Mesothelial cell of epicardium (in vitro differentiated cells): ENCODE measurements at places on chromosomes 5 and 9.

DNA sequence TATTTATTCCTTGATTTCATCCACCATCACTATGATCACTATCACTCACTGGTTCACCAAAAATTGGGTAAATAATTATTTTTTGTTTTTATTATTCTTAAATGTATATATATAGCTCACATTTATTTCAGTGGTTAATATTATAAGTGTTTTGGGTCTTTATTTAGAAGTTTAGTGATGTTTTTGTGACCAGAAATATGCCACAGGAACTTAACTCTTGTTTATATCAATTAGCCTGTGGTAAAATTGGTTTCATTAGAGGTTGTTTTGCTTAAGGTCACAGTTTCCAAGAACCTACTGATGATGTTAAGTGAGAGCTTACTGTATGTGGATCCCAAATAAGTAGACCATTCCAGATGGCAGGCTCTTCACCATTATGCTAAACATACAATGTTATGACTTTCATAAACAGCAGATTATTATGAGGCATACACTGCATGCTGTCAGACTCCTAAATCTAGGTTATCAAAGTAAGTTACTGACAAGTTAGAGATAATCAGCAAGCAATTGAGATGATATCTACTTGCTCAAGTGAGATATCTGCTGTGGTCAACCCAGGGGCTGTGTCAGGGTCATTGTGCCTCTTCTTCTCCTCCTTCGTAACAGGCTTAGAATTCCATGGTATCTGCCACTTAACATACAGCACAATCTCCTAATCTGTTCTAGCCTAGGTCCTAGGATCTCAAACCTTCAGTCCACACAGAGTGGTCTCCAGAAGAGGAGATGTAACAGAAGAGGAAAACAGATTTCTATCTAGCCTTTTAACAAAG, 57.6 kb downstream of the NR3C1 start:
- no peaks in the 10 kb centered on the region for H3K27me3 ChIP-seq
- H3K36me3 ChIP-seq = peaks cover 3% of the 10 kb centered on the region
- no peak overlapping the region for H3K4me3 ChIP-seq
- peaks cover 6% of the 10 kb centered on the region for H3K4me1 ChIP-seq
- peak overlapping the region; percentile 19 for H3K27ac ChIP-seq

DNA sequence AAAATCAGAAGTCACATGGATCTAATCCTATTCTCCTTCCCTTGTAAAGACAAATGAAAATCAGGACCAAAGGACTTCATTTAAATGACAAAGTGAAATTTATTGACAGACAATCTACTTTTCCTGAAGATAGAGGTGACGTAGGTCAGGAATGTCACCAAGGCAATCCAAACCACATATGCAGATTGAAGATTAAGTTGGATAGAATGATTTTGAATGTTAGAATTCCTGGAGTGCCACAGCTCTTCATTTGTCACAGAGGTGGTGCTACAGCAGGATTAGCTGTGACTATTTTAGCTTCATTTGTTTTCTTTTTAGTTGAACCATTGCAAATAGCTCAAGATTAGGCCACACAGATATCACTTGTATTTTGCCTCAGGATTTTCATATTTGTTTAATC, 736.0 kb upstream of the ARRDC3 start:
- no peak for DNase-seq
- no peaks in the 10 kb centered on the region for H3K4me1 ChIP-seq
- no peak overlapping the region for H3K27ac ChIP-seq

DNA sequence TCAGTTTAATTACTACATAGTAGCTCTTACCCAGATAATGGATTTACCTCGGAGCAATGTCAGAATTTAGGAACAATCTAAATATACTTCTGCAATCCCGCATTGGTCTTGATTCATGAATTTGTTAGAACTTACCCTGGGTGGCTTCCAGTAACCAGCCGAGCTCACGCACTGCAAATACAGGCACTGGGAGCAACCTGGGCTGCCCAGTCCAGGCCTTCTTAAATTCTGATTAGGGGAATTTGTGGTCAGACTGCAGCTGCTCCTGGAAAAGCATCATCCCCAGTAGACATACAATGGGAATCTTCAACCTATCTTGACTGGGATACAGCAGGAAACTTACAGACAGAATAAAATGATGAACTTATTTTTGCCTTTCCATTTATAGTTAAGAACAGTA, 270.3 kb downstream of the SPOCK1 start:
- H3K36me3 ChIP-seq = no peaks in the 10 kb centered on the region
- no peak overlapping the region for H3K4me3 ChIP-seq
- H3K27me3 ChIP-seq = peaks cover 61% of the 10 kb centered on the region
- H3K4me1 ChIP-seq = no peaks in the 10 kb centered on the region
- no peak for DNase-seq

- no peak overlapping the region for H3K4me3 ChIP-seq
- H3K4me1 ChIP-seq = peaks cover 18% of the 10 kb centered on the region
Observed at GRCh38 chr9:133634081-133634691, 2.0 kb upstream of the DBH start.

GRCh38 chr5:136164226-136164625, 28.7 kb downstream of the SMIM32 start:
- peaks cover 25% of the 10 kb centered on the region for H3K36me3 ChIP-seq
- H3K4me1 ChIP-seq = peaks cover 6% of the 10 kb centered on the region
- no peak for DNase-seq
- no peak overlapping the region for H3K4me3 ChIP-seq

- no peaks in the 10 kb centered on the region for H3K36me3 ChIP-seq
- no peak overlapping the region for H3K27ac ChIP-seq
- peaks cover 2% of the 10 kb centered on the region for H3K4me1 ChIP-seq
- no peak for DNase-seq
- H3K4me3 ChIP-seq = no peak overlapping the region
Observed at GRCh38 chr5:180121826-180122413, 50.4 kb upstream of the RNF130 start.

DNA sequence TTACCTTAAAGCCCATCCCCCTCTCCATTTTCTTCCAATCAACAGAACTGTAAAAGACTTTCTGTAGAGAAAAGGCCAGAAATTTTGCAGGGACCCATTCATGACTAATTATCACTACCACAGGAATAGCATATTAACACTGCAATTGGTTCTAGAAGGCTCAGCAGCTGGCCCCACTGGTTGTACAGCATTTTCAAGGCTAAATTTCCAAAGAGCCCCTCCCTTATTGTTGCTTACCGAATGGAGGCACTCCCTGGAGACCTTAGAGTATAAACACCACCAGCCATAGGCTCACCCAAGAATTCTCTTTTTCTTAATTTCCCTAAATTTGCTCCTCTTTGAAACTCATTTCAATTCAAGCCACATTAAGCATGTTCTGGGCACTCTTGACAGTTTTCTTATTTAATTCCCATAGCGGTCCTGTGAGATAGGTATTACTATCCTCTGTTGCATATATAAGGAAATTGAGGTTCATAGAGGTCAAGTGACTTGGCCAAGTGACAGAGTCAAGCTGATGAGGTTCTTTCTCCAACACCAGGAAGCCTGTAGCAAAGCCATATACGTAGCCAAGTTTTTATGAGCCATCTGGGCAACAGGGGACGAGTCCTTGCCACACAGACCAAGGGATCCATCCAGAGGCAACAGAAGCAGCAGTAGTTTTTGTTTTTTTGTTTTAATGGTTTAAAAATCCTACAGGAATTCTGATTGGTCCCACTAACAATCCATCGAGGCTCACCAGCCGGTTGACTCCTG, 83.9 kb upstream of the NR5A1 start:
- H3K4me3 ChIP-seq = no peak overlapping the region
- H3K36me3 ChIP-seq = no peaks in the 10 kb centered on the region
- no peaks in the 10 kb centered on the region for H3K27me3 ChIP-seq
- no peak for DNase-seq
- H3K27ac ChIP-seq = no peak overlapping the region
- H3K4me1 ChIP-seq = peaks cover 51% of the 10 kb centered on the region

- H3K4me3 ChIP-seq = no peak overlapping the region
- peaks cover 2% of the 10 kb centered on the region for H3K4me1 ChIP-seq
- H3K27me3 ChIP-seq = peaks cover 1% of the 10 kb centered on the region
- H3K36me3 ChIP-seq = peaks cover 11% of the 10 kb centered on the region
Observed at GRCh38 chr5:9861666-9862256, 231.6 kb upstream of the TAS2R1 start.

GRCh38 chr5:135821061-135821801, 13.2 kb upstream of the SLC25A48 start:
- no peak for DNase-seq
- no peaks in the 10 kb centered on the region for H3K4me1 ChIP-seq
- peaks cover 5% of the 10 kb centered on the region for H3K27me3 ChIP-seq
- H3K27ac ChIP-seq = no peak overlapping the region
- H3K36me3 ChIP-seq = no peaks in the 10 kb centered on the region

DNA sequence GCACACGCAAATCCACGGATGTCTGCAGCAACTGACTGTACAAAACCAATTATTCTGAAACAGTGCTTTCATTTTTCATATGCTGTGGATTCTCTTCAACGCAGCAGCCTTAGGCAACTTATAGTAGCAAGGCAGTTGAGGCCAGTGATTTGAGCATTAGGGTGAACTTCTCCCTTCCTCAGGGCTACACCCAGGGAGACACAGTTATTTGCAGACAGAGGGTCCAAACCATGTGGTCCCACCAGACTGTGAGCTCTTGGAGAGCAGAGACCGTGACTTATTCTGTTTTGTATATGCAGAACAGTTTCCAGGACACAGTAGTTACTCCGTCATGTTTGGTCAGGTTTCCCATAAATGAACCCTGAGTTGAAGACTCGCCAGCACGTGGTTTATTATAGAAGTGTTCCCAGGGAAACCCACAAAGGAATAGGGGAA, 19.0 kb upstream of the WHRN start:
- H3K27ac ChIP-seq = no peak overlapping the region
- H3K4me3 ChIP-seq = no peak overlapping the region
- no peak for DNase-seq
- no peaks in the 10 kb centered on the region for H3K4me1 ChIP-seq

GRCh38 chr9:137750566-137750965, 127.0 kb upstream of the CACNA1B start:
- H3K36me3 ChIP-seq = peaks cover 52% of the 10 kb centered on the region
- no peak overlapping the region for H3K4me3 ChIP-seq
- DNase-seq = no peak
- no peaks in the 10 kb centered on the region for H3K27me3 ChIP-seq
- H3K27ac ChIP-seq = no peak overlapping the region

- peaks cover 2% of the 10 kb centered on the region for H3K4me1 ChIP-seq
- H3K27me3 ChIP-seq = no peaks in the 10 kb centered on the region
- no peak overlapping the region for H3K4me3 ChIP-seq
- H3K36me3 ChIP-seq = peaks cover 32% of the 10 kb centered on the region
- no peak for DNase-seq
- H3K27ac ChIP-seq = no peak overlapping the region
Observed at GRCh38 chr9:14627513-14627912, 65.7 kb downstream of the ZDHHC21 start.

DNA sequence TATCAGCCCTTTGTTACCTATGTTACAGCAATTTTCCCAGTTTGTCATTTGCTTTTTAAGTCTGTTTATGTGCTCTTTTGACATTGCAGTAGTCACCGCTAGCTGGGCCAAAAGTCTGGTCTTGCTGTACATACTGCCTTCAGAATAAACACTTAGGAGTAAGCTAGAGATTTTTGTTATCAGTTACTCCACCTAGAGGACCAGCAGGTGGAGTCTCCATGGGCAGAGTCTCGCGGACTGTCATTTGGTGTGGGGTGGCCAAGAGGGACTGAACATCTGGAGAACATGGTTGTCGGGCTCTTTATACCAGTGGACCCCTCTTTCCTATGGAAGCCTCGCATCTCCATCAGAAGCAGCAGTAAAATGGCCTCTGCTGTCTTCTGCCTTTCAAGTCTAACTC, 10.8 kb upstream of the MGAT1 start:
- H3K27ac ChIP-seq = peak overlapping the region; percentile 73
- peaks cover 69% of the 10 kb centered on the region for H3K4me1 ChIP-seq
- DNase-seq = no peak

- peaks cover 9% of the 10 kb centered on the region for H3K4me1 ChIP-seq
- H3K4me3 ChIP-seq = no peak overlapping the region
- H3K27ac ChIP-seq = no peak overlapping the region
Observed at GRCh38 chr9:113274474-113275156, 757 bp downstream of the CDC26 start.
